ENCODE measurements at places on chromosomes 2 and 18.

GRCh38 chr18:8771930-8772329, 66.6 kb downstream of the MTCL1 start:
- no peak for DNase-seq

DNA sequence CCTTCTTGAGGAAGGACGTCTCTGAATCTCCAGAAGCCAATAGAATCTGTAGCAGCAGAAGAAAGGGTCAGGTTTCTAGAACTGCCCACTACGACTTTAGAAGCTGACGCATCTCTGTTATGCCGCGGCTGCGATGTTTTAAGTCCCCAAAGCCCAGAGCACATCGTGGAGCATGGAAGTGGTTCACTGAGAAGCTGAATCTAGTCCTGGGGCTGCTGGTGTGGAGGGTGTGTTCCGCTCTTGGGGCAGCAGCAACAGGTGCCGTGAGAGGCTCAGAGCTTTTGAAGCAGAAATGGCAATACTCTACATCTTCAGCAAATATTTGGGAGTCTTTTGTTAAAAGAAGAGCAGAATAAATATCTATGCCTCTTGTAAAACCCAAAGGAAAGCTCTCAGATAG, 48.9 kb upstream of the RMDN2 start:
- no peak for DNase-seq

DNA sequence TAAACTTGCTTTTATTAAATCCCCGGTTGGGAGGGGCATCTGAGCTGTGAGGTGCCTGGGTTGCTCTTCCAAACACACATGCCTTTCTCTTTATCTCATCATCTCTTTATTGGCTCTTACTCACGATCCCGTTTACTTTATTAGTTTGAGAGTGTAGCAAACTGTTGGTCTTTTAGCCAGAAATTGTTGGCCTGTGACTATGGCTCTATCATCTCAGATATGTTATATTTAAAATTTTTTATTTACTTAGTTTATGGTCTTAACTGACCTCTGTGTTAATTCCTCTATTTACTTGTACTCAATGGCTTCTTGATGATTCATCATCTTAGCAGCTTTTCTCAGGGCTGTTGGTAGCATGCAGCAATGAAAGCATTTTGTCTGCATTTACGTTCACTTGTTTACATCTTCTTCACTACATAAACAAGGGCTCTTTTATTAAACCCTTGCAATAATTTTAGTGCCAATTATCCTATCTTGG, 408.4 kb downstream of the HRH4 start:
- no peak for DNase-seq

- no peak for DNase-seq
These were observed 132.7 kb downstream of the PTGR3 start for GRCh38 chr18:75076286-75076685.

- no peak for DNase-seq
These were observed 56.5 kb upstream of the CDKL4 start for GRCh38 chr2:39300044-39300978.

DNA sequence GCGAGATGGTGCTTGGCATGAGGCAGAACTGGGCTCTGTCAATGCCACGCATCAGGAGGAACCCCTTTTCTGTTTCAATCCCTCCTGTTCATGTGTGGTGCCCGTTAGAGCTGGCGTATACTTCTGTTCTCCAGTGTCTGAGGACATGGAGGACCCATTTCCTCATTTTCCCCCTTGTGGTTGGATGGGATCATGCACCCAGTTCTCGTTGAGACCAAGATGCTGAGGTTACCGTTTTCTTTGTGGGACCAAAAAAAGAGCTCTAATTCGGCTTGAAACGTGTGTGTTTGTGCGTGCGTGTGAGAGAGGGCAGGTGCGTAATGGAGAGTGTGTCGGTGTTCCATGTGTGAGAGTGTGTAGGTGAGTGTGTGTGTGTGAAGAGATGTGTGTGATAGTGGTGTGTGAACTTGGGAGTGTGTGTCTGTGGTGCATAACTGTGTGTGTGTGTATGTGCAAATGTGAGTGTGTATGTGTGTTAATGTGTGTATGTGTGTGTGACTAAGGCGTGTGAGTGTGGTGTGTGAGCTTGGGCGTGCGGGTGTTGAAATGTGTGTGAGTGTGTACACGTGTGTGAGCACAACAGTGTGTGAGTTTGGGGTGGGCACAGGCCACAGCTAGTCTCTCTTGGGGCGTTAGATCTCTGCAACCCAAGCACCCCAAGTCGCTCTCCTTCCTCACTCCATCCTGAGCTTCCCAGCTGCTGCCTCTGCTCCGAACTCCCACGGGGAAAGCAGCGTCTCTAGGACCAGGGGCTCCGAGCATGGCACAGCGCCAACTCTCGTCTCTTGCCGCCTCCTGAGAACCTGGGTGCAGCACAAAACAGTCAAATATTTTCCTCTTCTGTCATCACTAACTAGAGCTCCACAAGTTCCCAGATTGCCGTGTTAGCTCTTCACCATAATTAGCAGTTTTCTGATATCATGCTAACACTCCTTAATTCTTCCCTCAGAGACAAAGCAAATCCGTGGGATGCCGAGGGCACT, 75.8 kb downstream of the LONRF2 start:
- DNase-seq, result no peak

DNA sequence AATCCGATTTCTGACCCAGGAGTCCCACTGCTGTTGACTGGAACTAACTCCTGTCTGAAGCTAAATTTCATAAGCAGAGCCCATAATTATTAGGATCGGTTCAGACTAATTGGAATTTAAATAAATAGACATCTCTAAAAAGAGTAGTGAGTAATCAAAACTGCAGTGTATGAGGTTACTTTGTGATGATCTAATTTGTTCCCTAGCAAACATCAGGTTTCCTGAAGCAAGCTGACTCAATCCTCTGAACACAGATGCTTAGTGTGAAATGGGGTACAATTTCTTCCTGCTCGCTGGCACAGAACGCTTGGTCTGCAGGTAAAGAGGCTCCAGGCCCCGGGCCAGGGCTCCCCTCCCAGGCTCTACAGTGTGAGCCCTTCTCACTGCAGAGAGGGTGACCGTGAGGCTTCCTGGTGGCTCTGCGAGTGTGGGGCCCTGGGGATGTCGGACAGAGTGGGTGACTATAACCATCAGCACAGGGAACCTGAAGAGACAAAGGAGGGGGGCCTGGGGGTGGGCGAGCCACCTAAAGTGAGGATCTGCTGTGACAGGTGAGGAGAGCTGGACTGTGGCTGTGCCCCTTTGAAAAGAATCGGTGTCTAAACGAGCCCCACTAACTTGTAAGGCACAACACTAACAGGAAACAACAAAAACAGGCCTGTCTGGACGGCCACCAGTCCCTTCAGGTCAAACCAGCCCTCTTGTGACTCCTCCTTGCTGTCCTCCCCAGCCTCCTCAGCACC, 20.2 kb downstream of the CHST10 start:
- no peak for DNase-seq

DNA sequence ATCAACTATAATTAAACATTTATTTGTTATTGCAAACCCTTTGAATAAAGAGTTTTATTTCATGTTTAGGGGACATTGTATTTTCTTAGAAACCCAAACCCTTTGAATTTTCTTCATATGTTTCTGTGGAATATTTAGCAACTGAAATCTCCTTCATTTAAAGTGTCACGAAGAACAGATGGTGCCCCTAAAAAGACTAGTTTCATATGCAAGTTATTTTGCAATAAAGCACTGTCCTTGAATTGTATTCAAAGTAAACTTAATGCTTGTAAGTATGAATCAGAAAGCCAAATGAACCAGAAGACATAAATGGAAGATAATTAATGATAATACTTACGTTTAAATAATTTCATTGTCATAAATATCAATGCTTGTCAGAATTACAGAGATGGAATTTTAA, 151.9 kb upstream of the CWC22 start:
- no peak for DNase-seq

- DNase-seq, result no peak
These were observed 15.9 kb downstream of the RTP5 start for GRCh38 chr2:241885291-241885945.

DNA sequence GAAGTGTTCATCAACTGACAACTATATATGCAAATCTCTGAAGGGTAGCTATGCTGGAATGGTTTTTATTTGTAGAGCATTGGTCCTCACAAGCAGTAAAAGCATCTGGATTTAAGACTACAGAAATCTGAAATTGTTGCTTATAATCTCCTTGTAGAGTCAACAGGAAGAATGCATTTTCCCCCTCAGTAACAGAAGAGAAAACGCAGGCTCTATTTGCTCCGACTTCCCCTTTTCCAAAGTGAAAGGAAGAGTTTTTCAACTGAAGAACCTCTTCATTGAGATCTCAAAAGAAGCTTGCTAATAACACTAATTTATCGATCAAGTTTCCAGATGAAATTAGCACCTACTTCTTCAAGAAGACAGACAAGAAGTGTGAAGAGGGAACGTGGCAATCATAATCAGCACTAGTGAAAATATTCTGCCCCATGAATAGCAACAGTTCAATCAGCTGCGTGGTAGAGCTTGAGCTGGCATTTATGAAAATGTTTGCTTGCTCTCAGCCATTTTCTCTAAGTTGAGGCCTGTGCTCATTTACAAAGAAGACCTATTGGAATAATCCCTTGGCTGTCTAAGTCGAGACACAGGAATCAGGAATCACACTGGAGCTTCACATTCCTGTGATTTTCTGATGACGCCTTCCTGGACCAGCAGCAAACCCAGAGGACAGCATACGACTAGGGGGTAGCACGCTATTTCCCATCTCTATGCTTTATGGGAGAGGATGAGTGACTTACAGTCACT, 43.7 kb downstream of the TGIF1 start:
- DNase-seq, result no peak
